ENCODE measurements at places on chromosomes 4 and X.

DNA sequence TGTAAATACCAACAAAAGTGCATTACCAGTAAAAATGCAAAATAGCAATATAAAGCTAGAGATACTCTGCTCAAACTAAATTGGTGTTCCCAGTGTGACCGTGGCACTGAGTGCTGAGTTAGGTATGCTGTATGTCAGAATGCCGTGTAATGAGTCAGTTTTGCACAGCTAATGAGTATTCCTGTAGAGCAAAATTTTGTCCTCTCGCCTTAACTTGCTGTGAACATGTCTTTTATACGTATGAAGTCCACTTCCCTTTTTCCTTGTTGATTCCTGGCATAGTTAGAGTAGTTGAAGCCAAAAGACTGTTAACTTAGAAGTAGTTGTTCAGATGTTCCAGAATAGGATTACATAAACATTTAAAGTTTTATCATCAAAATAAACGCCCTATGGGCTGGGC lies 11.5 kb downstream of the DCLK2 start:
- no peak for DNase-seq

DNA sequence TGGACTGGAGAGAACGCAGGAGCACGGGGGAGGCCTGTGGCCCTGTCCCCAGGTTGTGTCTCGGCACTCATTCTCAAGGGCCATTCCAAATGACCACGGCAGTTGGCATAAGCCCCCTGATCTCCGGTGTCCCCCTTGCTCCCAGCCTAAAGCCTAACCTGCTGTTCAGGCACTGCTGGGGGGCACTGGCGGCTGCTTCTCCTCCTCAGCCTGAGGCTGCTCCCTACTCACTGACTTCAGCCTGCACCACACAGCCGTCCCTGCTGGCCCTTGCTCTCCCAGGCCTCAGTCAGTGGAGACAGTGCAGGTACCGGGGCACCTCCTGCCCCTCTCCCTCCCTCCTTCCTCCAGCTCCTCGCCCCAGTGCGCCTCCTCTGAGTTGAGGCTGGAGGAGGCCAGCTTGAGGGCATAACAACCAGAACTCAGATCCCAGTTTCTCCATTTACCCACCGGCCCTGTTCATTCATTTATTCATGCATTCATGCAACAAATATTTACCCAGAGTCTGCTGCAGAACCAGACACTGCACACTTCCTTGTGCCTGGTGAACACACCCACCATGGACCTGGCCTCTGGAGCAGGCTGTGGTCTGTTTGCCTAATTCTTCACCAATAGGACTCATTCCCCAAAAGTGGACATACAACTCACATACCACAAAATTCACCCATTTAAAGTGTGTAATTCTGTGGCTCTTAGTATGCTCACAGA lies 65.0 kb downstream of the CPZ start:
- DNase-seq = no peak

GRCh38 chr4:123449780-123450179 lies 53.2 kb downstream of the SPRY1 start:
- DNase-seq = no peak

GRCh38 chr4:156660465-156660864 lies 311.1 kb downstream of the PDGFC start:
- no peak for DNase-seq

GRCh38 chr4:38169524-38169923 lies 209.3 kb downstream of the PTTG2 start:
- DNase-seq = no peak

GRCh38 chr4:14277505-14277904 lies 650.0 kb upstream of the BOD1L1 start:
- DNase-seq = no peak

DNA sequence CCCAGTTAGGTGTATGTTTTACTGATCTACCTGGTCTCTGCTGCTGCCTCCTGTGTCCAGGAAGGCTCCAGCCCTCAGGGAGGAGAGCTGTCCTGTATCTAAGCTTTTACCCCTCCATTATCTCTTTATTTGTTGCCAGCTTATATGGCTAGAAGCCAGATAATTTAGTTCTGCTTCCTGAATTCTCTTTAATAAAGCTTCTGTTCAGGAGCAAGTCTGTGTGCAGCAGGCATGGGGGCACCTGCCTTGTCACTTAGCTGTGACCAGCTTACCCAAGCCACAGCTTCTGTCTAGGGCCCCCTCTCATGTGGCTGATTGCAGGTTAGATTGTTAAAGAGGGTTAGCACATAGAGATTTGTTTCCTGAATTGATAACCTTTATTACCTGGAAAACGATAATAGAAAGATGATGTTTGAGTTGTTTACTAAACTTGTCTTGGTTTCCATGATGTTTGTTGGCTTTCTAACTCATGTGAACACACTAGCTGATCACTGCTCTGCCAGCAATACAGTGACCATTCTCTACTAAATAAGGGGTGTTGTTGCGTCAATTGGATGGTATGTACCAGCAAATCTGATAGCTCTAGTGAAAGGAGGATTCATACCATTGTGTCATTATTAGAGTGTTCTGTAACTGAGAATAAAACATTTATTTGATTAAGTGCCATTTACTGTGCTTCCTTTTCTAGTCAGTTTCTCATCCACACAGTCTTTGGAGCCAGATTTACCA lies 189.8 kb upstream of the ANK2 start:
- no peak for DNase-seq

GRCh38 chrX:139692908-139693307 lies 15.1 kb downstream of the MCF2 start:
- DNase-seq = no peak

GRCh38 chr4:139282065-139282720 lies 2.2 kb upstream of the MGARP start:
- no peak for DNase-seq

DNA sequence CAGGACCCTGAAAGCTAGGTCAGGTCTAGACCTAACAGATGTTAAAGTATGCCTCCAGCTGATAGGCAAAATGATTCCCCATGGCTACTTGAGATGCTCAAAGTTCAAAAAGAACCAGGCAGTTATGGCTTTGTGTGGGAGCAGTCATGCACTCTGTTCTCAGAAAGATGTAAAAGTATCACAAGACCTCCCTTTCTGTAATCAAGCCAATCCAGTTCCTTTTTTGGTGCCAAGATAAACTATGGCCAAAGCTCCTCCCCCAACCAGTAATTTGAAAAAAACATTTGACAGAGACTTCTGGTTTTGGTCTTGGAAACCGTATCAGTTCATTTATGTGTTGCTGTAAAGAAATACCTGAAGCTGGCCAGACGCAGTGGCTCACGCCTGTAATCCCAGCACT lies 340.9 kb downstream of the CHIC1 start:
- no peak for DNase-seq

DNA sequence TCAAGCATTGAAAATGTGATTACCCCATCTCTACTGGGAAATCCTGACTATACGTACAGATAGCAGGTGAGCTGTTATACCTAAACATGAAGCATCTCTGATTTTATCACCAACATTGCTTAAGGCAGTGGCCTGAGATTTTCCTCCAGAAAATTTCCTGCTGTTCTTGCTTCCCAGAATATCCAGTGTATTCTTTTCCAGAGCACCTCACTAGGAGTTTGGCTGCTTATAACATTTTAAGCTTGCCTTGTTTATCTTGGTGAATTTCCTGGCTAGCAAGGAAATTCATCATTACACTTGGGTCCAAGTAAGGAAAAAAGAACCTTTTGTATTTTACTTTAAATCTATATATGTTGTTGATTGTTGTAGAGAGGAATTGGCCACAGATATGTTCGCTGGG lies 73.0 kb upstream of the CLCN4 start:
- no peak for DNase-seq

GRCh38 chr4:183204793-183205192 lies 105.7 kb downstream of the WWC2 start:
- DNase-seq = no peak
